ENCODE measurements at places on chromosomes 7 and 10.

DNA sequence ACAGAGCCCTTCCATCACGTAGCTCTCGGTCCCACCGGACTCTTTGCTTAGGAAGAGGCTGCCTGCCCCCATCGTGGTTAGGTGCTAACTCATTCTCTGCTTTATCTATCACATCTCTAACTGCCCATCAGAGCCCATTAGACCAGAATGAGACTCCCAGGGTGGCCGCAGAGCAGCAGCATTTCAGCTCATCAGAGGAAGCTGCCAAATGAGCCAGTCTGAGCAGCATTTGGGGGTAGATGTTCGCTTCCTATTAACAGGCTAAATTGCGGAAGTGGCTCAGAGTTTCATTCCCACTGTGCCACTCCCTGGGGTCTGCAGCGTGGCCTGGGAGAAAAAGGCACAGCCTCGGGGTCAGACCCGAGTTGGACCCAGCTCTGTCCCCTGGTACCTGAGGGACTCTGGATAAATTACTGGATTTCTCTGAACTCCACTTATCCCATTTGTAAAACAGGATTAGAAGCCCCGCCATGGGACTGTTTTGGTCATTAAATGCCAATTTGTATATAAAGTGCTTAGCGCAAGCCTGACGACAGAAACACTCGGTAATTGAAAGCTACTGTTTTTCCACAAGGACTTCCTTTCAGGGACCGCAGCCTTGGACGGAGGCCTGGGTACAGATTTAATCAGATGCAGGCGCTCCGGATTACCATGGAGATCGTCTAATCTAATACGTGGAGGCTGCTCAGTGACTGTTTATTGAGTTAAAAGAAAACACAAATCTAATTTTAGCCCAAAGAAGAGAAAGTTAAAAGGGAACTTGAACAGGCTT is 73.8 kb upstream of the PRLHR start:
- peak; percentile 63 for DNase-seq

DNA sequence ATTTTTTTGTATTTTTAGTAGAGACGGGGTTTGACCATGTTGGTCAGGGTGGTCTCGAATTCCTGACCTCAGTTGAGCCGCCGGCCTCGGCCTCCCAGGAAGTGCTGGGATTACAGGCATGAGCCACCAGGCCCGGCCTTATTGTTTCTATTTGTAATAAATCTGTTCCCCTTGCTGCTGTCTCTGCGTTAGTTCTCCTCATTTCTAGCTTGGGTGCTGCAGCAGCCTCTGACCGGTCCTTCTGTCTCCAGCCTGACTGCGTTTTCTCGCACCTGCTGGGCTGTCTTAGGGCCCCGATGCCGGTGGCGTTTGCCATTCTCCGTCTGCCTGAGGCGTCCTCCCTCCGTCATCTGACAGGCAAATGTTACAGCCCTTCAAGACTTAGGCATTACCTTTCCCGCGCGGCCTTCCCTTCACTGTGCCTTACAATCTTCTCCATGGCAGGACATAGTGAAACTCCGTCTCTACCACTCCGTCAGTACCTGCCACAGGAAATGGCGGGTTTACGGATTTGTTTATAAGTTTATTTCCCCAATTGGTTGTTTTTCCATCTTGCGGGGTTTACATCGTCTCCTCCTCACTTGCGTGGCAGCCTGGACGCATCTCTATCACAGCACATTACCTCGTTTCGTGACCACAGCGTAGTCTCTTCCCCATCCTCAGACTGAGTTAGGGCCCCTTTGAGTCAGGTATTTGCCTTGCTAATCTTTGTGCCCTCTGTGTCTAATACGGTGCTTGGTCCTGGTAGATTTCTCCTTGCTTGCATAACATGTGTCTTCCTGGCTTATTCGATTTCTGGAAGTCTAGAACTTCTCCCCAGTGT is 2.3 kb upstream of the GIMAP8 start:
- DNase-seq = no peak

GRCh38 chr7:70489813-70490212 is 642.1 kb upstream of the GALNT17 start:
- no peak for DNase-seq

GRCh38 chr7:111357691-111358090 is 204.6 kb downstream of the IMMP2L start:
- peak; percentile 64 for DNase-seq

- DNase-seq = no peak
These were observed 10.2 kb upstream of the ST8SIA6 start for GRCh38 chr10:17464545-17464944.

DNA sequence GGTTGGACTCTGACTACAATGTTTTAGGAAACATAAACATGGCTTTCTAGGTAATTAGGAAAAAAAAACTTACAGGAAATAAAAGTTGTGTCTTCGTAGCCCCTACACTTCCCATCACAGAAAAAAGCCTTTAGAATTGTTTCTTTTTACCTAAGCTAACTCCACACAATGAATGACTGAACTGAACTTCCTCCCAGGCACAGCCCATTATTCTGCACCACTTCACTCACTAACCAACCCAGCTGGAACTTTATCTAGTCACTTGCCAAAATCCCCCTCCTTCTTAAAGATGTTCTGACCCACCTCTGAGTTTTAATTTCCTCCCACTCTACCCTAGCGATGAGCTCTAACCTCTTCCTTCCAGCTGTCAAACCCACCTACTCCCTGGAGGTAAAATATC is 91.7 kb upstream of the MEOX2 start:
- DNase-seq = no peak

DNA sequence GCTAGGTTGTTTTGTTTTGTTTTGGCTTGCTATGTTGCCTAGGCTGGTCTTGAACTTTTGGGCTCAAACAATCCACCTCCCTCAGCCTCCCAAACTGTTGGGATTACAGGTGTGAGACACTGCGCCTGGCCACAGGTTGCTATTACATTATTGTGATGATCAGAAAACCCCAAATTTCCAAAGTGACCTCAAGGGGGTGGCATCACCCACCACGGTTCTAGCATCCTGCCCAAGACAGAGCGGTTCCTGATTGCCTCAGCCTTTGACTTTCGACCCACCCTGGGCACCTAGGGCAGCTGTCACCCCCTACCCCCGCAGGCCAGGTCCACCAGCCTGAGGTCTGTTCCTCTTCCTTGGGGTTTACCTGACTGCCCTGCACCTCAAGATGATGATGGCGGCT is 28.4 kb downstream of the SBDS start:
- no peak for DNase-seq

GRCh38 chr10:101570428-101571270 is 17.4 kb downstream of the POLL start:
- DNase-seq = no peak

DNA sequence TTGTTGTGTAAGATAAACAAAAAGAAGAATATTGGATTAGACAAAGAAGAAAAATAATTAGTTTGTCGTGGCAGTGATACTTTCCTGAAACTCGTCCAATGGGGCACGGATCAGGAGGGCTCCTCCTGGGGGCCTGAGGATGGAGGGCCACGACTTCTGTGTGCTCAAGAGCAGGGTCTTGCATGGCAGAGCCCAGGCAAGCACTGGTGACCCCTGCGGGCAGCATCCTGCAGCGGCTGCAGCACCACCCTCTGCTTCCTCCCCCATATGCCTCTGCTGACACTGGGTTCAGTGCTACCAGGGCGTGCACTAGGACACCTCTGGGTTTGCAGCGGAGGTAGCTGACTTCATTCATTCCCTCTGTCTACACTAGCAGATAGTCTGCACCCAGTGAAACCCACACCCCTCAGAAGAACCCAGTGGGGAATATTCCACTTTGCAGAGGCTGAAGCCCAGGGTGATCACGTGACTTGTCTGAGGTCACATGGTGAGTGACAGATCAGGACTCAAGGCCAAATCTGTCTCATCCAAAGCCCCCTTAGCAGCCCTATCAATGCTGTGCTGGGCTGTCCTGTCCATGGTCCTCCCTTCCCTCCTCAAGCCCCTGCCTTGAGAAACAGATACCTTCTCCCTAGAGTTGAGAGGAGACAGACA is 375.5 kb downstream of the TCERG1L start:
- DNase-seq = no peak

DNA sequence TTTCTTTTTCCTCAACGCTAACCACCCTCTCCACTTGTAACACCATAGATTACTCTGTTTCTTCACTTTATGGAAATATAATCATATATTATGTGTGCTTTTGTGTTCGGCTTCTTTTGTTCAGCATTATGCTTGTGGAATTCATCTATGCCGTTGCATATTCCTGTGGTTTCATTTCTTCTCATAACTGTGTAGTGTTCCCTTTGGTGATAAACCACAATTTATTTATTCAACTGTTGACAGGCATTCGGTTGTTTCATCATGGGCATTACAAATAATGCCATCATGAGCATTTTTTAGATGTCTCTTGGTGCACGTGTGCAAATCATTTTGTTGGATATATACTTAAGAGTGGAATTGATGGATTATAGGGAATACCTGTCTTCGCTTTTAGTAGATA is 12.1 kb downstream of the AVL9 start:
- DNase-seq = peak; percentile 86

GRCh38 chr7:50208378-50208982 is 96.0 kb upstream of the IKZF1 start:
- DNase-seq = no peak

All from iris pigment epithelial cell (primary cell).